ENCODE measurements at places on chromosomes 4 and X.

- DNase-seq: no peak
Observed at GRCh38 chr4:67593741-67594175, 35.2 kb downstream of the STAP1 start.

- no peak for DNase-seq
Observed at GRCh38 chrX:43731086-43731485, 75.0 kb downstream of the MAOA start.

DNA sequence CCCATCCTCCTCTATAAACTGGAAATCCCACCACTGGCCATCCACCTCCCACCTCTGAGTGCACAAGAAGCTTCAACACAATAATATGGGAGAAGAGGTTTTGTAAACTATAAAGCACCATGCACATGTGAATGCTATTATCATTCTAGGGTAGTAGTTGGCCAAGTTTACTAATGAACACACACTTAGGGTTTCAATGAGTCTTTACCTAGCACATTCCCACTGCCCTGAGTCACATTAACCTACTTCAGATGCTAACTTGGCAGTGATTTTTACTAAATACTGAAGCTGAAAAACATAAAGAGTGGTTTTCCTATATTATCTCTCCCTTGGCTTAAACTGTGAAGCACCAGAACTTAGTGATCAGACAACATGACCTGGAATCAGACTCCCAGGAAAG, 93.9 kb downstream of the SH3KBP1 start:
- no peak for DNase-seq

GRCh38 chrX:43604753-43605152, 51.3 kb upstream of the MAOA start:
- DNase-seq: no peak

Measured in stimulated activated CD4-positive, alpha-beta T cell treated with anti-CD3 and anti-CD28 coated beads, Interleukin-12 subunit alpha, Interleukin-12 subunit beta, amount 100 ng/mL, for 4 hours (primary cell).